HTR-8/SVneo (cell line): ENCODE measurements at places on chromosomes 6 and 20.
A peak's percentile ranks its signal among the peaks of the same experiment; 100 is the strongest.

GRCh38 chr6:45759472-45759810 is 256.2 kb downstream of the CLIC5 start:
- DNase-seq = no peak

GRCh38 chr20:12179692-12180091 is 262.0 kb downstream of the BTBD3 start:
- DNase-seq = no peak

GRCh38 chr20:19631410-19631809 is 126.6 kb upstream of the RIN2 start:
- no peak for DNase-seq

GRCh38 chr20:15199698-15200097 is 862.3 kb upstream of the FLRT3 start:
- DNase-seq = no peak

GRCh38 chr6:12150812-12151432 is 138.8 kb downstream of the HIVEP1 start:
- peak; percentile 25 for DNase-seq

DNA sequence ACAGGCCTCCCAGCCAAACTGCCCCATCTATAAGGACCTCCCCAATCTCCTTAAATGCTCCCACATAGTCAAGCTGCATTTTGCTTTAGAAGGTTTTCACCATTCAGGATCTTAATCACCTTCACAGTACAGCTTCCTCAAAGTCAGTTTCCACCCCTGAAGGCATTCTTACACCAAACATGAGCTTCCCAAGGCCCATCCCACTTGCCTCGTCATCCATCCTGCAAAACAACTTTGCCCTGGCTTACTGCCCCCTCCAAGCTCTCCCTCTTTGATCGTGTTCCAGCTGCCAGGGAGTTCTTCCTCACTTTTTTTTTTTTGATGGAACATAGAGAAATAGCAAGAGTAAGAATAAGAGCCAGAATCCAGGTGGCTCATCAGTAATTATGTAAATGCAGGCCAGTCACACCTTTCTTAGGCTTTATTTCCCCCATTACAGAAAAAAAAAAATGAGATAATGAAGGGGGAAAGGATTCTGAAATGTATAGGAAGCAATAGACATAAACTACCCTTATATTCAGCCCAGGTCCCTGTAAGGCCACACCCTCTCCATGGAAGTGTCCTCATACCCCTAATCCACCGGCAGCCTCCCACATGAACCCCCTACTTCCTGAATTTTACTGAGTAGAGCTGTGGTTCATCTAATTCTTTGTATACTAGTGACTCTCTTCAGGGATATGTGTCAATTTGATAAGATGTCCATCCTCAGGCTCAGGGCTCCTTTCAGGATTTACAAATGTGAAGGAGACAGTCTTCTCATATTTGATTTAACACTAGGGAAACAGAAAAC is 12.7 kb downstream of the TRIM27 start:
- no peak for DNase-seq

DNA sequence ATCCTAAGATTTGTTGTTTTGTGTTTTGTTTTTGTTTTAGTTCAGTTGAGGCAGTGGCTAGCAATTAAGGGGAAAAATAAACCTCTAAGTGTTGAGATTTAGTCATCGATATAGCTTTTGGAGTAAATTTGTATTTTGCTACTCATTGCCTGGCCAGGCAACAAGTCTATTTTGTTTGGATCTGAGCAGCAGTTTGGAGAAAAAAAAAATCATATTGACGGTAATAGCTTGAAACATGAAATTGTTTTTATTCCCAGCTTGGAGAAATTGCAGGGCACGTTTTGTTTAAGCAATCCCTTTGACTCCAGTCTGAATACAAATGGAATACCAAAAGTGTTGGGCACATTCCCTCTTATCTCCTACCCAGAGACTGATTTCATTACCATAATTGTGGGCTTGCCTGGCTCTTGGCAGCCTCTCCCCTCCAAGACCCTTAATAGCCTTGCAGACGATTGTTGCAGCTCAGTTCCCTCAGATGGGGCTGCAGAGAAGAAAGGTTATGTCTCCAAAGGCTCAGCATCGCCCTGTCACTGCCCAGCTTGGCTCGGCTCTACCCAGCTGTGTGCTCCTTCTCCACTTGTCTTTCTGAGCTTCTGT is 56.0 kb downstream of the ISM1 start:
- DNase-seq = no peak

DNA sequence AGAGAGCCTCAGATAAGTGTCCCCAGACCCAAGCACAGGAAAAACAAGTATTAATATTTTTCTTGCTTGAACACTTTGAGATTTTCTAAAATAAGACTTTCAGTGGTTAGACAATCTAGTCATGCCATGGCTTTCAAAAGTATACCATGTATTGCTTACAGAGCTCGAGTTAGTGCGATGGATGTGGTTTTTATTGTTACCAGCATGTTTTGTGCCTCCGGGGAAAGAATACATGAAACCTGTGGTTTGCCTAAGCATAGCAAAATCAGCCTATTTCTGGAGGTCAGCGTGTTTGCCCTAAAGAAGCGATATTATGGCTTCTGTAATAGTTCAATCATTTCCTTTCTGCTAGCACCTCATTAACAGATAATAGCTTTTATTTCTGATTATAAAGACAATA is 21.6 kb downstream of the RIN2 start:
- DNase-seq = no peak

DNA sequence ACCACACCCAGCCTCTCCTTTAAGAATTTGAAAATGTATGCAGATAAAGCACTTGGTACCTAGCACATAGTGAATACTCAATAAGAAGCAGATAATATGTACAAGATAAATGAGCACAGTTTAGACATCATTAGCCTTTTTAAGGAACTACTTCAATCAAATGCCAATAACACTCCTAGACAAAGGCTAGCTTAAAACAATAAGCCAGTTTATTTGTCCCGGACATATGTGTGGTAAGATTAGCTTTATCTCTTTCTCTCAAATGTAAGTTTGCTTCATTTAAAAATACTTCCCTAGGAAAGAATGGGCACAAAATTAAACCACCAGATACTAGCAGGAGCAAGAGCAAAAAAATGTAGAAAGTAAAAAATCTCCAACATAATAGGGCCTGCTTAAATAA is 73.8 kb downstream of the MAP3K5 start:
- DNase-seq = no peak

DNA sequence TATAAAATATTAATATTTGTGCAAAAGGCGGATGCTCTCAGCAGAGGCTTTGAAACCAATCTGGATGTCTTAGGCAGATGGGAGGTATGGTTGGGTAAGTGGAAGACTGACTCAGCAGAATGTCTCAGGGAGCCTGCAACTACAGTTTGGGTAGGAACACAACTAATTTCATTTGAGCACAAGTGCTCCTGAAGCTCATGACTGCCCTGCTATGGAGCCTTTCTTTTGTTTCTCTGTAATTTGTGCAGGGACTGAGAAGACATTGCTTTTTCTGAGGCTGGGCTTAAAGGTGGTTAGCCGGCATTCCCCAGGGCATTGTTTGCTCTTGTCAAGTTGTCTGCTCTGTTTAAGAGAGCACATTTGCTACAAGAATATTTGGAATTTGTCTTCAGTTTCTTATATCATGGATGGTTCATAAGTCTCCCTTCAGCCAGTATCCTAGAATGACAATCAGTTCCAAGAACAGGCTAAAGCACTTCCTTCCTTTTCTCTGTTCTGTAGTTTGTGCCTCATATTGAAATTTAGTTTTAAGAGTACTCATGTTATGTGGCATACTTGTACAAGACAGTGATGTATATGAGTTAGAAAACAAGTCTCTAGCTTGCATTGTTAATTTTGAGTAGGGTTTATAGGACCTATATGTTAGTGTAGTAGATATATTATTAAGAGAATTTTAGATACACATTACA is 208.3 kb downstream of the ZFAND3 start:
- DNase-seq = no peak

DNA sequence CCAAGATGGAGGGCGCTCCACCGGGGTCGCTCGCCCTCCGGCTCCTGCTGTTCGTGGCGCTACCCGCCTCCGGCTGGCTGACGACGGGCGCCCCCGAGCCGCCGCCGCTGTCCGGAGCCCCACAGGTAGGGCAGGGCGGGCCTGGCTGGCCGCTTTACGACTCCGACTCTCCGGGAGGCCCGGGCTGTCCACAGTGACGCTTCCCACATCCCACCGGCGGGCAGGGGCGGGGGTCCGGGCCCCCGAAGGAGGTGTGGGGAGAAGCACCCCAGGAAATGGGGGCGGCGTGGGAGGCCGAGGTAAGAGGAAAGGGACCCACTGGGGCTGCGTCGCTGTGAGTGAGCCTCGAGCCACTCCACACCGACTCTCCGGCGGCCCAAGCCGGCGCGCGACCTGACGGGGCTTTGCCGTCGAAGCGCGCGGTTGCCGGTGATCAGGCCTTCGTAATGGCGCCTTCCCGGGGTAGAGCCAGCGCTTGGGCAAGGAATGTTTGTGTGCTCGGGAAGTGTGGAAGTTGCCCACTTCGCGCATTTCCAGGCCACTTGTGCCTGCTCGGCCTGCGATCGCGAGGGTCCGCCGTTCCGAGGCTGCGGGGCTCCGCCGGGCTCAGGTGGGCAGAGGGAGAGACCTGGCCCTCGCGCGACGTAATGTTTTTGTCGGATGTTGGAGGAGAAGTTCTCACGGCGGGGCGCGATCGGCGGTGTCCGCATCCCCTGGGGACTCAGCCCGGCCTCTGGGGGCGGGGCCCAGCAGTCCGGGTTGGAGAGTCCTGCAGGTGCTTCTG is 427 bp downstream of the GINM1 start:
- DNase-seq = no peak

DNA sequence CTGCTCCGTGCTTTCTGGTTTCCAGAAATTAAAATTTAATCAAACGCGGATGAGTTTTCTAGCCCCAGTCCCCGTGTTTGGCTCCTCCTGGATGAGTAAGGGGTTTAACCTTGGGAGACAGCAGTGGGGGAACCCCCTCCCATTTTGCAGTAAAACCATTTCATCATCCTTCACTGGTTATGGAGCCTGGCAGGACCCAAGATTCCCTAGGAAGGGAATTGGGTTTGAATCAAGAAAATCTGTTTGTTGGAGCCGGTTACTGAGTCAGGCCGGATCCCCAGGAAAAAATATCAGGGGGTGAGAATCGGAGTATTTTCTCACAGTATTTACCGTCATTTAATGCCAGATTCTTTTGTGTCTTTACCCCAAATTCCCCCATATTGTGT is 754 bp downstream of the YWHAB start:
- DNase-seq = no peak

GRCh38 chr6:160160450-160160849 is 38.8 kb downstream of the SLC22A1 start:
- no peak for DNase-seq

- DNase-seq = no peak
Measured at GRCh38 chr20:32285621-32286371, 8.3 kb downstream of the KIF3B start.

- no peak for DNase-seq
Measured at GRCh38 chr6:7513529-7513928, 27.9 kb upstream of the DSP start.

DNA sequence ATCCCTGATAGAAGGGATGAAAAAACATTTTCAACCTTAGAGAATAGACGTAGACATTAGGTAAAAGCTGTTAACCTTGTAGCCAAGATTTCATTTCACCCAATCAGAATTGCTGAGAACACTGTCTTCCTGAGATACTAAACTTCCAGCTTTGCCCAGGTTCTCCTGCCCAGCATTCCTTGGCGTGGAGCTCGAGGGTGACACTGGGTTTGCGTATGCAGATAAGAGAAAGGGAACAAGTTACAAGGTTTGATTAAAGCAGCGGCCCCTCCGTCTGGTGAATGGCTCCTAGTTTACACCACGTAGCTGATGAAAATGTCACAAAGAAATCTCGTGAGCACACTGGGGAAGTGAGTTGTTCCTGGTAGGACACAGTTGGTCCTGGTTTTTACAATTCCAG is 247.8 kb downstream of the FARS2 start:
- no peak for DNase-seq

DNA sequence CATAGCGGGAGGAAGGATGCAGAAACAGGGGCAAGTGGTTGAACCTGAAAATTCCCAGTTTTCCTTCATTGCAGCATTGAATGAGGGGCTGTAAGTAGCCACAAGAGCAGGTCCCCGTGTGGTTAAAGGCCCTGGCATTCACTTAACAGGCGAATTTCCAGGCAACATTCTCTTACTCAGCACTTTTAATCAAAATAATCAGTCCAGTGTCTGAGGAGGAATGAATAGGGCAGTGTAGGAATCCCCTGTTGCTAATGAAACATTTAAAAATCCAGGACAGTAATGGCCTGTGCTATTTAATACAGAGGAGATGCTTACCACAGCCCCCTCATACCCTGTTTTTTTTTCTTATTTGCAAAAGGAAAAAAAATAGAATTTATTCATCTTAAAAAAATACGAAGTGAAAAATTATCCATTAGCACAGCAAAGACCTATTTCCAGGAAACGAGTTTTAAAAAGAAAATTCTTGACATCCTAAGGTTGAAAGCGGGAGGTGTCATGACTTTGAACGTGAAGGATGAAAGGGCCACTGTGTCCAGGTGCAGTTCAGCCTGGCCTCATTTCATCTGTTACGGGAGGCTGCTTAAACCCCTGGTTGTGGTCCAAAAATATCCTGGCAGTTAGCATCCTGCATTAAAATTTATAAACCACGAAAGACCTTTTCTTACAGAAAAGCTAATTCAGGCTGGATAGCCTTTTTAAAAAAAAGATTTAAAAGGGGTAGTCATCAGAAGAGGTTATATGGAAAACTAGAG is 20.2 kb downstream of the MYLK4 start:
- DNase-seq = no peak

DNA sequence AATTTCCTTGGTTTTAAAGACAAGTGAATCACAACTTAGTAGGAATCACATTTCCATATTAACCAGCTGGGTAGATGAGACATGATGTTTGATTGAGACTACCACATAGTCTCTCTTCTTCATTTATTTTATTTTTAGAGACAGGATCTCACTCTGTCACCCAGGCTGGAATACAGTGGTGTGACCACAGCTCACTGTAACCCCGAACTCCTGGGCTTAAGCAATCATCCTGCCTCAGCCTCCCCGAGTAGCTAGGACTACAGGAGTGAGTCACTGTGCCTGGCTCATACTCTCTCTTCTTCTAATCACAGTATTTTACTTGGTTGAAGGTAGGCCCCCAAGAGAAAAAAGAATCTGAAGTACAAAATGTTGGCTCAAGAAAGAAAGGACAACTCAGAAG is 80.2 kb upstream of the ASF1A start:
- DNase-seq = no peak

GRCh38 chr6:155272353-155273232 is 8.8 kb downstream of the CLDN20 start:
- DNase-seq = no peak

DNA sequence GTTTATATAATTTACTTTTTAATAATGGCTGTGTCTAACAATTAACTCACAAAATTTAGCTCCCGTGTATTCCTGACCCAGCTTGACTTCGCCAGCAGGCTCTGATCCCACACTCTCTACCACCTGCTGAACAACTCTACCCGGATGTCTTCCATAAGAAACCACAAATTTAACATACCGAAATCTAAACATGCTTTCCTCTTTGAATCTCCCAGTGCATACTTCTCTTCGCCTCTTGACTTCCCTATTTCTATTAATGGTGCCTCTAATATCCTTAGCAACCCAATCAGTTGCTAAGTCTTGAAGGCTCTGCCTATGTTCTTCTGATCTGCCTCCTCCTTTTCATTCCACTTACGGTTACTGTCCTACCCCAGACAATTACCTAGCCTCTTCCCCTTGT is 4.6 kb upstream of the MYB start:
- DNase-seq = no peak
